GM13977 (cell line): ENCODE measurements at places on chromosomes 12 and 14.

GRCh38 chr14:68863610-68864360 lies 70.9 kb upstream of the ZFP36L1 start:
- DNase-seq: no peak

- no peak for DNase-seq
These were observed 64.1 kb downstream of the RAD51B start for GRCh38 chr14:67883717-67884116.

DNA sequence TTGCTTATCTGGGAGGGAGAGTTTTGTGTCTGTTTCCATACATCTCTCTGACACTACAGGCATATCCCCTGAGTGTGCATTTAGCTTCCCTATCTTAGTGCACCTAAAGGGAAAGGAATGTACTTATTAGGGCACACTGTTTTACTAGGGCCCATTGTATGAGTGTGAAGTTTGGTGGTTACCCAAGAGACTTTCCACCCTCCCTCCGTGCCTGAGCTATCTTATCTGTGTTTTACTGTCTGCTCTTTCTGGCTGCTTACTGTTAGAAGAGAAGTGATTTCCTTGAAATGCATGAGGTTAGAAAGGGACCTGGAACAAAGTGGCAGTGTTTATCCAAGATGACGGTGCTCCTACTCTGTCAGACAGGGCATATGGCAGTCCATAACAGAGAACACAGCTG lies 8.5 kb upstream of the SVOP start:
- no peak for DNase-seq

GRCh38 chr14:103705118-103705503 lies 10.1 kb downstream of the XRCC3 start:
- no peak for DNase-seq

DNA sequence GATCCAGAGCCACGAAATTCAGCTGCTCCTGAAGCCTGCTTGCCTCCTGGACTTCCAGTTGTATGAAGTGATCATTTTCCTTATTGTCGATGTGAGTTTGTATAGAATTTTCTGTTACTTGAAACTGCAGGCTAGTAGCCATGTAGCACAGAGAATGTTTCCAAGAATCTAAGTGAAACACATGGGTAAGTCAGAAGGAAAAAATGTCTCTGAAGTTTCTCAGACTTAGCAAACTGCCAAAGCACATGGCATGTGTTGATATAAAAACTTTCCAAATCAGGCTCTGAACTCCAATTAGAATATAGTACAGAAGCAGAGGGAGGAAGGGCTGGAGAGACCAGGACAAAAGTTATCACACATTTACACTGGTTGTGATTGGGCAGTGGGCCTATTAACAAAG lies 9.8 kb upstream of the PCNX1 start:
- no peak for DNase-seq

GRCh38 chr14:47261350-47261749 lies 414.1 kb downstream of the MDGA2 start:
- DNase-seq: no peak

- no peak for DNase-seq
These were observed 243.8 kb downstream of the ADGRD1 start for GRCh38 chr12:131197490-131197889.
